Fibroblast of skin of scalp (primary cell): ENCODE measurements at places on chromosomes 11 and 22.
A peak's percentile ranks its signal among the peaks of the same experiment; 100 is the strongest.

GRCh38 chr11:134655189-134655989, 243.3 kb upstream of the B3GAT1 start:
- no peak for DNase-seq

DNA sequence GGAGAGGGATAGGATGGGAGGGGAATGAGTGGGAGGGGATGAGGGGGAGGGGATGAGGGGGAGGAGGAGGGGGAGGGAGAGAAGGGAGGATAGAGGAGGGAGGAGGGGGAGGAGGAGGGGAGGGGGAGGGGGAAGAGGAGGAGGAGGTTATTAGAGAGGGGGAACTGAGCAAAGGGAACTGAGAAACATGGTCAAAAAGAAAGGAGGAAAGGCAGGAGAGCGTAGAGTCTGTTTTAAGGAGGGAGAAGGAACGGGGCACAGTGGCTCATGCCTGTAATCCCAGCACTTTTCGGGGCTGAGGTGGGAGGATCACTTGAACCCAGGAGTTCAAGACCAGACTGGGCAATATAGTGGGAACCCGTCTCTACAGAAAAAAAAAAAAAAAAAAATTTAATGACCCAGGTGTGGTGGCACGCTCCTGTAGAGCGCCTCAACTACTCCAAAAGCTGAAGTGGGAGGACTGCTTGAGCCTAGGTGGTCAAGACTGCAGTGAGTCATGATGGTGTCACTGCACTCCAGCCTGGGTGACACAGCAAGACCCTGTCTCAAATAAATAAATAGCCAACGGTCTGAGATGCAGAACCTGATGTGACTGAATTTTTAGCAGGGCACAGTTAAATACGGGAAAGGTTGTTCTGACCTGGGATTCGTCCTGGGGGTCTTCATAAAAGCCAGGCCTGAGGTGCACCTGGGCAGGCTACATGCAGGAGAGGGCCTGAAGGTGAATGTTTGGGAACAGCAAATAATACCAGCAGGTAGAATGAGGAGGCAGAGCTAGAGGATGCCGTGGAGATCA, 4.0 kb downstream of the B3GNT6 start:
- DNase-seq, result no peak

- no peak for DNase-seq
Observed at GRCh38 chr11:112786196-112786595, 175.0 kb upstream of the NCAM1 start.

DNA sequence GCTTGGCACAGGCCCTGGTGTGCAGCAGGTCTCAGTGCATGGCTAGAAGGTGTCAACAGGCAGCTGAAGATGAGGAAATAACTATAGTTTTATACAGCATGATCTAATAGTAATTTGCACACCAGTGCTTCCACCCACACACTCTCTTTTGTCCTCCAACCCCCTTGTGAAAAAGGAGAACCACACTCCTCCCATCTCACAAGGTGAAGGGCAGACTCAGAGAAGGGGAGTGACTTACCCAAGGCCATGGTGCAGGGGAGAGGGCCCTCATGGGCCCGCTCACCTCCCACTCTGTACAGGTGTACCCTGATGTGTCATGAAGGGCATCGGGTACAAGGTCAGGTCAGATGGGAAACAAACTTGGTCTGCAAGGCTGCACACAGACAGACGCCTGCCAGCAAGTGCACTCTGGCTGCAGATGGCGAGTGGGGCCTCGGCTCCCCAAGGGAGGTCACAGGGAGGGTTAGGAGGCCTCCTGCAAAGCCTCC, 53.4 kb downstream of the DGCR2 start:
- no peak for DNase-seq

DNA sequence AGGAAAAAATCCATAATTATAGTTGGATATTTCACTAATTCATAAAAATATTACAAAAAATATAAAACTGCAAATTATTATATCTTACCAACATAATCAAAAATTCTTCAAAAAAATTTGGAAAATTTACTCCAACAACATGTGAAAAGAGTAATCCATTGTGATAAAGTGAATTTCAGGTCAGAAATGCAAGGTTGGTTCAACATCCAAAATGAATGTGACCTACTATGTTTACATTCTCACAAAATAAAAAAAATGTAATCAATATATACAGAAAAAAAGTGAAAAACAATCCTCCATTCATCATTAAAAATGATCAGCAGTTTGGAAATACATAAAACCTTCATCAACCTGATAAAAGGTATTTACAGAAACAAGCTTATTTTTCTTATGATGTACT, 1252.2 kb downstream of the JRKL start:
- DNase-seq, result no peak

DNA sequence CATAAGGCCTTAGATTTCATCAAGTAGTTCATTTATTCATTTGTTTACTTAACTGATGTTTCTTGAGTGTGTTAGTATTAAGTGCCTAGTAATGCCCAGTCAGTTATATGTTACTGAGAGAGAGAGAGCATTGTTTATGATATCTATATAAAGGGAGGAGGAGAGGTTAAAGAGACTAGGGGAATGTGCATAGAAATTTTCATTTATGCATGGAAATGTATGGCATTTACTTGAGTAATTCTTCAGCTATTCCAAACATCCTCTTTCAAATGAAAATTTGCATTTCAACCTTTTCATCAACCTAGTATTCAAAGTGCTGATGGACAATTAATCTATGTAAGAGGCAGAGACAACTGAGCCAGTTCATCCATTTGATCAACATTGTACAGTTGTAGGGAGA, 199.7 kb downstream of the NELL1 start:
- no peak for DNase-seq

GRCh38 chr11:58465690-58466089, 23.7 kb upstream of the OR5B12 start:
- DNase-seq, result no peak

- no peak for DNase-seq
Observed at GRCh38 chr11:88104408-88104807, 70.8 kb downstream of the RAB38 start.

DNA sequence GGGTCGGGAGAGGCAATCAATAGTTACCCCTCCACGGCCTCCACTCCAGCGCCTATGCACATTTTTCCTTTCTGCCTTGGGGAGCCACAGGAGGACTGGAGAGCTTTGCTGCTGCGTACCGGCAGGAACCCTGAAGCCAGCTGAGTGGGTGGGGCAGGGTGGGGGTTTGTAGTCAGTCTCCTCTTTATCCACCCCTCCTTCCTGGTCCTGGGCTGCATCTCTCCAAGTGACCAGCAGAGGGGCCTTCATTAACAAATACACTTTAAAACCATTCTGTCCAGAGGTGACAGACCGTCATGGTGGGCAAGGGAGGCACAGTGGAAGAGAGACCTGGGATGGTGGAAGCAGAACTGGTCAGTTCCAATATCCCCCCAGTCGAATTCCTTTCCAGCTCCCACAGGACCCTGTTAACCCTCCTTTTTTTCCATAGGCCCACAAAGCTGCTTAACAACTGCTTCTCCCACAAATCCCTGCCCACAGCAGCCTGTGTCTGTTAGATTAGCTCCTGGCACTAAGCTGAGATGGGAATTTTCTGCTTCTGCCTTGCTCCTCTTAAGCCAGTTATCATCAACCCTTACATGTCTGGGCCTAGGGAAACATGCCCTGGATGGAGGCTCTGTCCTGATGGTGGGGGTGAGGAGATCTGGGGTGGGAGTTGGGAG, 3.9 kb upstream of the ABCG4 start:
- peak; percentile 69 for DNase-seq

DNA sequence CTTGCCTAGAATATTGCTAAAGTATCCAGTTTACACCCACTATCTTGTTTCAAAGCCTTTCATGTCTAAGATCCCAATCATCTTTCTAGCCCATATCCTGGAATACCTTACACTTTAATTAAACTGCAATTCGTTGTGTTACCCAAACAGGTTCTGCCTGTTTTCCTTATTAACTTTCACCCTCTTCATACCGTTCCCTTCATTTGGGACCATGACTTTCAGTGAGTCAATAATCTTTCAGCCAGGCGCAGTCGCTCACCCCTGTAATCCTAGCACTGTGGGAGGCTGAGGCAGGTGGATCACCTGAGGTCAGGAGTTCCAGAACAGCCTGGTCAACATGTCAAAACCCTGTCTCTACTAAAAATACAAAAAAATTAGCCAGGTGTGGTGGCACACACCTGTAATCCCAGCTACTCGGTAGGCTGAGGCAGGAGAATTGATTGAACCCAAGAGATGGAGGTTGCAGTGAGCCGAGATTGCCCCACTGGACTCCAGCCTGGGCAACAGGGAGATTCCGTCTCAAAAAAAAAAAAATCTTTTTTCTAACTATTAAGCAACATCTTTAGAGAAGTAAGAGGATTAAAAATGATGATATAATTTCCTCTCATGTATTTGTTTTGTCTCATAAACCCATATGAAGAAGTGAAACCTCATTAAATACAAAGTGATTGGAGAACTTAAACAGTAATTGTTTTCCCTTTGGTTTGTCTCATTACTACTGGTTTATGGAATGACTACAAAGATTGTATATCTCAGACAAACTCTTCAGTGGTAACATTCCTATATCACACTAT, 20.7 kb downstream of the DMC1 start:
- no peak for DNase-seq
